ENCODE measurements at places on chromosomes 1 and 21. TPM values are rescaled to one million over a fixed set of nuclear protein-coding genes. Genes with fewer than 3 reads are reported as not detected.

DNA sequence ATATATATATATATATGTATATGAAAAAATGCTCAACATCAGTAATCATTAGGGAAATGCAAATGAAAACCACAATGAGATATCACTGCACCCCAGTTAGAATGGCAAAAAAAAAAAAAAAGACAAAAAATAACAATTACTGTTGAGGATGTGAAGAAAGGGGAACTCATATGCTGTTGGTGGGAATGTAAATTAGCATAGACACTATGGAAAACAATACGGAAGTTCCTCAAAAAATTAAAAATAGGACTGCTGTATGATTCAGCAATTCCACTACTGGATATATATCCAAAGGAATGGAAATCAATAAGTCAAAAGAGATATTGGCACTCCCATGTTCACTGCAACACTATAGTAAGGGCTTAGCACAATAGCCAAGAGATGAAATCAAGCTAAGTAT lies 41.5 kb upstream of the CTBS start:
- ATAC-seq: no peak

DNA sequence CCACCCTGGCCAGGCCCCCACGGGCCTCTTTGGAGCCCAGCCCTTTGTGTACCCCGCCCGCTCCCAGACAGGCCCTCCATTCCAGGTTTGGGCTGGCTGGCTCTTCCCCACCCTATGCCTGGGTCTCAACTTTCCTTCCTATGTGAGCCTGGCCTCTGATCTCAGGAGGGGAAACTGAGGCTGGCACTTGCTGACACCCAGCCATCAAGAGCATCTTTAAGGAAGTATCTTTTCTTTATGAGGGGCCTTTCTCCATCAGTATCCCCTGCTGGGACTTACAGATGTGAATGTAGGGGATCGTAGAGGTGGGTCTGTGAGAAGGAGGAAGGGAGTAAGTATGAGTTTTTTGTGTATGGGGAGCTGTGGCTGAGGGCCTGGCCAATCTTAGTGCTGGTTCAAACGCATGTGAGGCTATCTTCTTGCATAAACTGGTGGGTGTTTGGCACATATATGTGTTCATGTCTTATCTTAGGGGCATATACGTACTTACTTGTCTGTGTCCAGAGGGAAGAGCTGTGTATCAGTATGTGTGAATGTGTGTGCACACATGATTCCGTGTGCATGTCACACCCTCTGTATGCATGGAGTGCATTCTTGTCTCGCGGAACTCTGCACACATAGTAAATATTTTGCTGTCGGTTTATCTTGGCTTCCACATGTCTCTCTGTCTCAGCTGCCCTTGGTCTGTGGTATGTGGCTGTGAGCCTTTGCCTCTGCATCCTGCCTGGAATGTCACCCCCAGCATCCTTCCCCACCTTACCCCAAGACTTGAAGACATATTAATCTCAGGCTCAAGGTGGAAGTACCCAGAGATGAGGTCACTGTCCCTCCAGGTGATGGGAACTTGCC lies 5.4 kb downstream of the NECTIN4 start:
- ATAC-seq: no peak

DNA sequence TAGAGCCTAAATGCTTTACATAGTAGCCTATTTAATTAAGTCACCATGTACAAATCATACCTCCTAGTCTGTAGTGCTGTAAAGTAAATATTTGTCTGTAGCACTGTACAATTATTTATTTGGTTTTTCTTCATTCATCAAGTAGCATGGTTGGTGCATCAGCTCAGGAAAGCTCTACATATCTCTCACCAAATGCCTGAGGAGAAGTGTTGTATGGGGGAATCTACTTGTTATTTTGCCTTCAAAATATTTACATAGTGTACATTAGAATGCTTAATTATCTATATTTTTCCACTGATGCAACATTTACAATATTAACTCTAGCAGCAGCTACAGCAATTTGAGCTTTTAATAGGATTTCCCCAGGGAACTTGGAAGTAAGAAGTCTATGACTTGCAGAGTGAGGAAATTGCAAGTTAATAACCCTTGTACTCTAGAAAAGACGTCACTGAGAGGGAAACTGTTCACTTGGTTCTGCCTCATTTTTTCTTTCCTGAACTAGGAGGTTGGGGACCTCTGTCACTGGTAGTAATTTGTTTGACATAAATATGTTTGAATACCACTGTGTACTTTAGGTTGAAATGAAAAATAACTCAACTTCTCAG lies 207.4 kb downstream of the PDE4B start:
- ATAC-seq: no peak

Gene LEFTY2
- not detected for total RNA-seq

GRCh38 chr1:56444960-56445646 lies 134.3 kb downstream of the PLPP3 start:
- no peak for ATAC-seq

DNA sequence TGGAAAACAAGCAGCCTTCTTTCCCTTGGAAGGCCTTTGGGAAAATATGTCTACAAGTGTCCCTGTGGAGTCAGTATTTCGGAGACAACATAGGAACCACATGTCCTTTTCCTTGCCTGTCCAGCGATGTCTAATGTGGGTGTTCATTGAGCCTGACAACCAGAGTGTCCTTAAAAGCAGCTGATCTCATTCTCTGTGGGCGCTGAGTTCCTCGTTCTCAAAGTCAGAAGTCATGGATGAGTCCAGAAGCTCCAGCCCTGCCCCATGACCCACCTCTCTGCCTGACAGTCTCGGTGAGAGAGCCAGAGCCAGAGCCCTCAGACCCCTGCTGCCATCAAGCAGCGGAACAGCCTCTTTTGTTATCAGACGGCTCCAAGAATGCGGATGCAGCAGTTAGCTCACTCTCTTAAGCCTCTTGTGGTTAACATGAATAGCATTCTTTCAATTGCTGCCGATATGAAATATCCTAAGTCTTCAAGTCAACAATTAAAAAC lies 329.2 kb downstream of the TGFB2 start:
- no peak for ATAC-seq
